ENCODE measurements at places on chromosomes 4 and X.

GRCh38 chr4:144178414-144178813 is 37.9 kb upstream of the GYPA start:
- no peak for DNase-seq

- no peak for DNase-seq
Observed at GRCh38 chr4:42588909-42589308, 68.0 kb downstream of the ATP8A1 start.

- DNase-seq = no peak
Observed at GRCh38 chrX:131288188-131288587, 918 bp downstream of the IGSF1 start.

DNA sequence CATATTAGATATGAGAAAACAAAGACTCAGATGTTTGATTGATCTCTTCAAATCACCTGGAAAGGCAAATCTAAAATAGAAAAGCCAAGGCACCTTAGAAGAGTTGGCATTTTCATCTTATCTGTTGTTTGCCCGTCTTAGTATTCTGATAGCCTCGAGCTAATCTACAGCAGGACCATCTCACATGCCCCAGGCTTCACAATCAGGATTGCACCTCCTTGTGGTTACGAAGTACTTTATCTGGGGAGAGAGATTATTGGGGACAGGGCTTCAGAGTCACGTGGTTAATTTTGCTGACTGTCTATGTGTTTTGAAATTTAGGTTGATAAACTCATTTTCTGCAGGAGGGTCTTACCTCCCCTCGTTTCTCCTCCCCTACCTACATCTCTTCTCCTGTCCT is 313.1 kb upstream of the ANXA10 start:
- no peak for DNase-seq

GRCh38 chr4:80138551-80139538 is 58.5 kb upstream of the PRDM8 start:
- peak; percentile 84 for DNase-seq

DNA sequence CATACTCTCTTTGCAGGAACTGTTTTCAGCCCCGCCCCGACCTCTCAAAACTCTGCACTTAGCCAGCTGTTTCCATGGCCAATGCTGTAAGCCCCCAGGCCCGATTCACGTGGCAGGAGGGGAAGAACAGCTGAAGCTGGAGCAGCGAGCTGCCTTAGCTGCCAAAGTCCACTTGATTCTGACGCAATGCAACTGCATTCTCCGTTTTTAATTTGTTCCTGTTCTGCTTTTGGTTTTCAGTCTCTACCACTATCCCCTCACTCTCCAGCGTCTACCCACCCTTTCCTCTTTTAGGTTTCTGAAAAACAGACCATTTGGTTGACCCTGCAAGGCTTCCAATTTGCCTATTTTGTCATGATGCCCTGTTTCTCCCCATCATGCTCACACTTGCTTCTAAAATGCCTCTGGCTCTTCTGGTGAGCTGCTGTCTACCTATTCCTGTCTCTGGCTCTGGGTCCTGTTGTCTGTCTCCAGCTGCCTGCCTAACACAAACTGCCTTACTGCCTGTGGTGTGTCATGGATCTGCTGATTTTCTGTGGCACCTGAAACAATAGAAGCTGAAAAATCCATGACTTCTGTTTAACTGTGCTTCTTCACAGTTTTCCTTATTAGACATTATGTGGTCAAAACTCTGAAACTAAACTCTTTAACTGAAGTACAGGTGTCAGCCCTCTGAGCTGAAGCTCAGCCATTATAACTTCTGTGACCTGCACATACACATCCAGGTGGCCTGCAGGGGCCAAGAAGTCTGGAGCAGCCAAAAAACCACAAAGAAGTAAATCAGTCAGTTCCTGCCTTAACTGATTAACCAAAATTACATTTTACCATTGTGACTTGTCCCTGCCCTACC is 160.5 kb upstream of the AGTR2 start:
- no peak for DNase-seq

DNA sequence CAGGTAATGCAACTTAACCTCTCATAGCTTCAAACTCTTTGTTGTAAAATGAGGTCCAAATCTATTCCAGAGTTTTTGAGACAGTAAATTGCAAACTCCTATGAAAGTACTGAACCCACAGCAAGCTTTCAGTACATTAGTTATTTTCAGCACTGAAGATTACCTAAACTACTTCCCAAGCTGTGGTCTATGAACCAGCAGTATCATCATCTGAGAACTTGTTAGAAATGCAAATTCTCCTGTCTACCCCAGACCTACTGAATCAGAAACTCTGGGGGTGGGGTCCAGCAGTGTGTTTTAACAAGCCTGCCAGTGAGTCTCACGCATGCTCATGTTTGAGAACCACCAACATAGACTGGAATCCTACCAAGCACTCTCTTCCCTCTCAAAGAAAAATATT is 5.7 kb upstream of the CASP6 start:
- no peak for DNase-seq

DNA sequence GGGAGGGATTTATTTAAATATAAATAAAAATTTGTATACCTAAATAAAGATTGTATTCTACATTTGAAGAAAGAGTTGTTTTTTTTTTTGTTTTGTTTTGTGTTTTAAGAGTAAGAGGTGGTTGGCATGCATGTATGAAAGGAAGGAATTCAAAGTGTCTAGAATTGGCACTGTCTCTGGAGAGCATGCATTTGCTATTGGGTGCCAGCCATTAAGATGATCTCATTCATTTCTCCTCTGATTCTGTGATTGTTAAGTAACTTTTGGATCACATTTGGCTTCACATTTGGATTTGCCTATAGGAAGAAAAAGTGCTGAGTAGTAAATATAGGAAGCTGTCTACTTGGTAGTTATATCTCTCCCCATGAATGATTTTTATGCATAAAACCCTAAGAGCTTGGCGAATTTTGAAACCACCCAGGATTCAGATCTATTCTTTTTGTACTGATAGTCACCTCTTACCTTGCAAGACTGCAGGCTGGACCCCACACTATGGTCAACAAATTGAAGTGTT is 7.8 kb upstream of the BOD1L1 start:
- no peak for DNase-seq

DNA sequence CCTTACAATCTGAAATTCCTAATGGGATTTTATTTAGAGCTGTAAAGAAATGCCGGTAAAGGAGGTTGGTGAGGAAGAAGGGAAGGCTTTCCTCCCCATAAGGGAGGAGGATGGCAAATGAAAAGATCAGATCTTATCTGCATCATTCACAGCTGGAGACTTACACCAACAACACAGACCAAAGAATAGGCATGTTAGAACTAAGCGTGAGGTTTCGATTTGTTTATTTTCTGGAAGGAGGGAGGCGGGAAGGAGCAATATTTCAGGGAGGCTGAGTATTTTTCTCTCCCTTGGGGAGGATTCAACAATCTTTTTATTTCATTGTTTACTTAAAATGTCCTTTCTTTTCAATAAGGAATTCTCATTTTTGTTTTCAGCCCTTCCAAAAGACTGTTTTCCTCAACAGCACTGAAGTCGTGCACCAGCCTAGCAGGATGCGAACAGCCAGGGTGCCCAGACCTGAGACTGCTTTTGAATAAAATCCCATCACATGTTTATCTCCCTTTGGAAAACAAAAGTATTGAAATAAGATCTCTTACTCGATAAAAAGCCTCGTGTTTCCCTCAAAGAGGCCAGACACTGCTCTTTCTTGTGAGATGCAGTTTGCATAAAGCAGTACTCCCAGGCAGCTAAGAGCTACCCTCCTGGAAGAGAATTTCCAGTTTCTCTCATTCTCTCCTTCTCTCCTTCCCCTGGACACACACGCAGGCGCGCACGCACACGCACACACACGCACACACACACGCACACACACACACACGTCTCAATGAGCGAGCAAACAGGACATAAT is 236.1 kb downstream of the MGST2 start:
- DNase-seq = no peak

GRCh38 chr4:26701786-26702227 is 117.9 kb downstream of the TBC1D19 start:
- no peak for DNase-seq

All from CD4-positive, alpha-beta T cell treated with Interleukin-4 for 4 hours (primary cell).